ENCODE measurements at places on chromosomes 12 and 14. TPM values are rescaled to one million over a fixed set of nuclear protein-coding genes. Genes with fewer than 3 reads are reported as not detected.

DNA sequence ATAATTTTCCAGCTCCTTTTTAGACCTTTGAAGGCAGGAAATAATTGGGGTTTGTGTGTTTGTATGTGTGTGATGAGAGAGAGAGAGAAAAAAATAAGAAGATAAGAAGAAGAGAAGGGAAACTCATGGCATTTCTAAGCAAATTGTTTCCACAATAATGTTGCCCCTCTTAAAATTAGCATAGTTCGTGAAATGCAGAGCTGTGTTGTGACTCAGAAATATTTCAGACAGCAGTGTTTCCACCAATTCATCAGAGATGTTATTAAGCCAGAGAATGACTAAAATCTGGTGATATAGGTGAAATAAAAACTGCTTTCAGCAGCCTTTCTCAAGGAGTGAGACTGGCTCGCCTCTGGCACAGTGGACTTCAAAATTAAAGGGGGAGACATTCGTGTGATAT lies 65.9 kb upstream of the ARHGAP5 start:
- no peak for ATAC-seq

BICDL1 gene
- total RNA-seq = 1.8 TPM

GRCh38 chr12:109018296-109018695 lies 2.6 kb downstream of the SVOP start:
- ATAC-seq = no peak

- ATAC-seq = no peak
Observed at GRCh38 chr14:24240110-24240918, 2.1 kb downstream of the TINF2 start.

DNA sequence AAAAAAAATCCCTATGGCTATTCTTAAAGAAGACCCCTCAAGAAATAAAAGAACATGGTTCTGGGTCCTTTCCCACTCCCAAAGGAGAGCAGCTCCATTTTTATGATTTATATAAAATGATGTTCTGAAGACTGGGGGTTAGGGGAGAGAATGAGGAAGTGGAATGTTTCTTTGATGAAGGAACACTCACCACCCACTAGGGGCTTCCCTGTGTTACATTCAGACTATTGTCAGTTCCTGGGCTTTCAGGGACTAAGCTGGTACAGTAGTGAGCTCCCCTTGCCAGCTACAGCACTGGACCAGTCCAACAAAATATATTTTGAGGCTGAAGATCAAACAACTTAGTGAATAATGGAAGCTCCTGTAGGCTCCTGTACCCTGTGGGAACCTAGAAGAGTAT lies 98.9 kb downstream of the HMGA2 start:
- no peak for ATAC-seq

FGD4 gene
- 39.2 TPM for total RNA-seq

DNA sequence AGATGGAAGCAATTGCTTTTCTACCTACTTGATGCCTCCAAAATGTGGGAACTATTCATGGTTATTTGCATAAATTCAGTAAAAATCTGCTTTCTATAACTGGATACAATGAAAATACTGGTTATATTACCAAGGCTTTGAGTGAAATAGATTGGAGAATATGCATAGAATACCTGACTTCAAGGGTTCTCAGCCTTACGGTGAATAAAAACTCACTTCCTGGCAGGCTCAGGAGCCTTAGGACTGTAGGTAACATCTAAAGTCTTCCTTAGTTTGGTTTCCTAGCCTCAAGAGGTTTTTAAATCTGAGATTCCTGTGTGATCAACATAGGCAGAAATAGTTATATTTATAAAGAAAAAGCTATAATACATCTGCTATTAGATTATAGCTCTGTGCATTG lies 158.6 kb downstream of the SLC41A2 start:
- no peak for ATAC-seq

DNA sequence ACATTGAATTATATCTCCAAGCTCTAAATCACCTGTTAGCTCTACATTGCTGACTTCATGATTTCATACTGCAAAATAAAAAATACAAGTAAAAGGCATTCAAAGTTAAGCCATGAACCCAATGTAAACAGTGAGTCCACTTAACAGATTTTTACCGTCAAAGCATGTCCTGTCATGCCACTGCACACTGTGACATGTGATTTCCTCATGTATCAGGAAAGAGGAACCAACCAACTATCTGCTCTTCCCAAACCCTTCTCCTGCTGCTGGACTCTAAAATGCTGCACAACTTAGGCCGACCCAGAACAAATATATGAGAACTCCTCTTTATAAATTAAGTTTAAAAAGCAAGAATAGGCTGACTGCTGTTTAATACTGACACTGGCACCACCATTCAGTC lies 37.5 kb downstream of the TM7SF3 start:
- no peak for ATAC-seq

PDZRN4 gene
- total RNA-seq = 87.8 TPM

SHMT2 gene
- 31.6 TPM for total RNA-seq

RNASE7 gene
- total RNA-seq = not detected

DNA sequence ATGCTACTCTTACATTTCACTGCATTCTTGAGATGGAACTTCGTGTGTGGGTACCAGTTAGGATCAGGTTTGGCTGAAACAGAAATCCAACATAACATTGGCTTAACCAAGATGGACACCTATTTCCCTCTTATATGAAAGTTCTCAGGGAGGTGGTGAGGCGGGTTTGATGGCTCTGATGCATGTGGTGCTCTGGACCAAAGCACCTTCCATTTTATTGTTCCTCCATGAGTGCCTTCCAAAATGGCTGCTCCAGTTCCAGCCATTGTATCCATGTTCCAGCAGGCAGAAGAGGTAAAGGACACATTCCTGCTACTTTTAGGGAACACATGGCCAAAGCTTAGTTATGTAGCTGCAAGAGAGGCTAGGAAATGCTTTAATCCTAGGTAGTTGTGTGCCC lies 29.6 kb downstream of the BRI3BP start:
- no peak for ATAC-seq

- no peak for ATAC-seq
Observed at GRCh38 chr12:108905725-108906124, 25.8 kb downstream of the DAO start.

GRCh38 chr12:497501-498160 lies 37.9 kb downstream of the B4GALNT3 start:
- no peak for ATAC-seq

JPH4 gene
- total RNA-seq = 1.6 TPM

GRCh38 chr12:57764662-57765002 lies 2.2 kb downstream of the CYP27B1 start:
- no peak for ATAC-seq

CLEC4C gene
- not detected for total RNA-seq

DNA sequence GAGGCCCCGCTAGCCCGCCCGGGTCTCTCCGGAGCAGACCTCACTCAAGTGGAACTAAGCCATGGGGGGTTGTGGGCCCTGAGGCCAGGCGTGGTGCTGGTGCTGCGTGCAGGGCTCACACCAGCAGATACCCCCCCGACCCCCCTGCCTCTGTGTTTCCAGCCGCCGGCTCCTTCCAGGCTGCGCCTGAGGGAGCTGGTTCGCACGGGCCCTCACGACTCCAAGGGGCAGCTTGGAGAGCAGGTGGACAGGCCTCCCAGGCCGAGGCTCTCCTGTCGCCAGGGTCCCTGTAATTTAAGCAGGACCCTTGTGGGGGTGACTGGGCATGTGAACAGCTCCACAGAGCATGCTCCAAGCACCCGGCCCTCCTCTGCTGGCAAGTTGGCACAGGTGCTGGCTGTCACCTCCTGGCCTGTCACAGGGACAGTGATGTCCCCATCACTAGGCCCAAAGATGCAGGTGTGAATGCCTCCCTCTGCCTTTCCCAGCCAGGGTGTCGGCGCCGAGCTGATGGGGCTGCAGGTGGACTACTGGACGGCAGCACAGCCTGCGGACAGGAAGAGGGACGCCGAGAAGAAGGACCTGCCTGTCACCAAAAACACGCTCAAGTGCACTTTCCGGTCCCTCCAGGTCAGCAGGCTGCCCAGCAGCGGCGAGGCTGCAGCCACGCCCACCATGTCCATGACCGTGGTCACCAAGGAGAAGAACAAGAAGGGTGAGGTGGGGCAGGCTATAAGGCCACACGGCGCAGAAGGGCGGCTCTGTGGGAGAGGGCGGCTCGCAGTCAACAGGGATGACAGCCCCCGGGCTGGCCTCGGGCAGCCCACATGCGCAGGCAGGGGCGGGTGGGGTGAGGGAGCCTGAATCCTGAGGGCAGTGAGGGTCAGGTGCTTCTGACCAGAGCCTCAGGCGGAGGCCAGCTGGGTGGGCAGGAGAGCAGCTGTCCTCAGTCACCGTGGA lies 5.9 kb upstream of the TEX22 start:
- no peak for ATAC-seq

DNA sequence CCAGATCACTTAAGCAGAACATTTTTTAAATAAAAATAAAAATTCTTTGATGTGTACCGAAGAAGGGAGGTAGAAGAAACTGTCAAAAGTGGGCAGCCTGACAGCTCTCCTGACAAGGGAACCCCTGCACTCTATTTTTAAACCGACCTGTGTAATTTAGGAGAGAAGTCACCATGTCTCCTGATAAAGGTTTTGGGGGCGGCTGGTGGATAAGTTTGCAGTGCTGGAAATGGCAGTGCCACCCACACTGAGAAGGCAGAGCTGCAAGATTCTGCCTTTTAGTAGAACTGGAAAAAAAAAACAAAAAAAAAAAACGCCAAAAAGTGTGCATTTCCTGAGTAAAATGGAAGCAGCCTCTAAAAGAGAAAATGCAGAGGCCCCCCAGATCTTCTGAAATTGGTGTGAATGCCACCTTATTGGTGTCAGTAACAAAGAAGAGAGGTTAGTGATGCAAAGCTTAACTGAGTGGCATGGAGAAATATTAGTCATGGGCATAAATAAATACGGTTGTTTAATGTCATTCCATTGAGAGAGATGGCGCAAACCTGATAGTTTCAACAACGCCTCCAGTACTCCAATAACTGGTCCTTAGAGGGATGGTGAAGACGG lies 24.7 kb downstream of the DUSP6 start:
- no peak for ATAC-seq

OR6C6 gene
- not detected for total RNA-seq

DNA sequence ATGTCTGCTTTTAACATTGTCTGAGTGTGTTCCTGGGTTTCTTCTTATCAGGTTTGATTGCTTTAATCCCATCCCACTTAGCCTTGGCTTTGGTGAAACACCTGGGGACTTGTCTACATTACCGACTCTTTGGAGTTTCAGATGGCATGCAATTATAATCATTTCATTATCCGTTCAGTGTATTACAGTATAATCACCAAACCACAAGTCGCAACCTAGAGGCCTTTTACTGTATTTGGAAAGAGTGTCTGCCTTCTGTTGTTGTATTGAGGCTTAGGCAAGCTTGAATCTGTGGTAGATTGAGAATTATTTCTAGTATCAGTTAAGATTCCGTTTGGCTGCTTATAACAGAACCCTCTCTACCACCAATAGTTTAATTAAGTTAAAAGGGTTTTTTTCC lies 103.9 kb downstream of the TGFB3 start:
- no peak for ATAC-seq

- no peak for ATAC-seq
Observed at GRCh38 chr12:107826276-107826675, 51.8 kb downstream of the ASCL4 start.

- ATAC-seq = peak; percentile 41
Observed at GRCh38 chr12:1974812-1975211, 29.4 kb downstream of the DCP1B start.

NGB gene
- total RNA-seq = not detected

PTGDR gene
- 1.1 TPM for total RNA-seq

GRCh38 chr12:108321688-108322087 lies 17.4 kb downstream of the CMKLR1 start:
- ATAC-seq = no peak

GRCh38 chr14:91509083-91509877 lies 830 bp downstream of the PPP4R3A start:
- no peak for ATAC-seq

DNA sequence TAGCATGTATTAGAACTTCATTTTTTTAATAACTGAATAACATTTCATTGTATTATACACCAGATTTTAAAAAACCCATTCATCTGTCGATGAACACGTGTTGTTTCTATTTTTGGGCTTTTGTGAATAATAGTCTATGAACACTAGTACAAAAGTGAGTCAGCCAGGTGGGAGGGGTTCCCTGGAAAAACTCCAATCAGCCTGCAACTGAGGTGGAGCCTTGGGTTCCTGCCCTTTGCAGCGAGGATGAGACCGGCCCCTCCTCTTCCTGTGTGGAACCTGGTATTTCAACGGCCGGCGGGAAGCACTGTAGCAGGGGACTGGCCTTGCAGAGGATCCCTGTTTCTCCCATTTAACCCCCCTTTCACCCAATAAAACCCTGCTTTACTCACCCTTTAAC lies 56.1 kb downstream of the LMNTD1 start:
- no peak for ATAC-seq

DNA sequence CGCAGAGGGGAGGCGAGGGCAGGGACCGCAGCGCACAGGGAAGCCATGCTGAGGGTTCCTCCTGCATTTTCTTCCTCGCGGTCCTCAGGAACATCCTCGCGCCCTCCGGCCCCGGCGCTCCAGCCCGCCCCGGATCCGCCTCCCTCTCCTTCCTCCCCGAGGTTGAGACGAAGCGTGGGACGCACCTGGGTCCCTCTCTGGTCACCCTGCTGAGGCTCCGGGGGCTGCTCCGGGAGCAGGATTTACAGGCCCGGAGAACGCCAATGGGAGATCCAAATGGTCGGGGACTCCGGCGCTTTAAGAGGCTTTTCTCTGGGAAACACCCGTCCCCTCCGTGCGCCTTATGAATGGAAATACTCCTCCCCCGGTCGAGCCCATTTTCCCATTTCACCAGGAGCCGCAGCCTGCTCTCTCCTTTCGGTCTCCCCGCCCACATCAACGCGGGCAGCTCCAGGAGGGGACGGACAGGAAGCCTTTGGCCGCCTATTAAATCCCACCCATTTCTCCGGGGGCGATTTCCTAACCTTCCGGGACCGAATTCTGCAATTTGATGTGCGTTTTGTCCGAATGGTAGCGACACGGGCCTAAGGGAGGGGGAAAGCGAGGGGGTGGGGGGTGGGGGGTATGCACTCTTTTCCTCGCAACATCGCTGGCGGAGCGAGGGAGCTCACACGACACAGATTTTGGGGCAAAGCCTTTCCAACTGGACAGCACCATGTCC lies at the start of gene UNC79:
Gene UNC79 (plus strand): TSS at position 625 of the 721 bp plus-strand sequence. CDS start 91 bp downstream, at position 716.
- ATAC-seq = no peak

DNA sequence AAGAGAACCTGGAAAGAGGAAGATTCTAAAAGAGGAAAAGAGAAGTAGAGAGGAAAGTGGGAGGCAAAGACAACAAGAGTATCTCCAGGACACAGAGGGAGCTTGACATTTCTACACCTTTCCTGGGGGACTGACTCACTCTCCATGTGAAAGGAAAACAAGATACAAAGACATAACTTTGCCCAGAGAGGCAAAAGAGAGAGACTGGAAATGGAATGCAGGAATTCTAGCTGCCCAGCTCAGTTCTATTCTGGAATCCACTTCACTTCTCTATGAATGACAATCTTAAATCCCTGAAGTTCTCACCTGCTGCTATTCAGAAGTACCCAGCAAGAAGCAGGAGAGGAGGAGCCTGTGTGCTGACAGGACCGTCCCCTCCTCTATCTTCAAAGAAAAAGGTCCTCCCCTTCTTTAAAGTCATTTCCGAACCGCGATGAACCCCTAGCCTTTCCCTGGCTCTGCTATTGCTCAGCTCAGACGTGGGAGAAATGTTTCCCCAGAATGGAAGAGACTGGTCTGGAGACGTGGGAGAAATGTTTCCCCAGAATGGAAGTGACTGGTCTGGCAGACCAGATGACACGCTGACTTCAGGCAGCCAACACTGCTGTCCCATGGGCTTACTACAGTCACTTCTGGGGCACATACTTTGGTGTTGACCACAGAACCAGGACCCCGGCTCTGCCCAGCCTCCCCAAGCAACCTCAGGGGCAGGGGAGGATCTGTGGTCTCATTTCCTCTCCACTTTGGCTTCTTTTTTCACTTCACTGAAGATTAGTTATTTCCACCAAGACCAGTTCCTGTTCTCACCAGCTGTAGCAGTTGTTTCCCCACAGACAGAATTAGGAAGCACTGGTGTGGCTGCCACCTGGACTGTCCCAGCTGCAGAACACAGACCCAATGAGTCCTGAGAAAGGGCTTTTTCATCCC lies 8.3 kb downstream of the FMNL3 start:
- ATAC-seq = peak; percentile 46
